Thyroid gland (tissue), 4 donors: ENCODE measurements at places on chromosomes 3 and 15. TPM values are rescaled to one million over a fixed set of nuclear protein-coding genes. Genes with fewer than 3 reads are reported as not detected.

GRCh38 chr15:51499379-51499976 is 123.1 kb downstream of the DMXL2 start:
- H3K27ac ChIP-seq = no peak overlapping the region
- H3K36me3 ChIP-seq = no peaks in the 10 kb centered on the region

DNA sequence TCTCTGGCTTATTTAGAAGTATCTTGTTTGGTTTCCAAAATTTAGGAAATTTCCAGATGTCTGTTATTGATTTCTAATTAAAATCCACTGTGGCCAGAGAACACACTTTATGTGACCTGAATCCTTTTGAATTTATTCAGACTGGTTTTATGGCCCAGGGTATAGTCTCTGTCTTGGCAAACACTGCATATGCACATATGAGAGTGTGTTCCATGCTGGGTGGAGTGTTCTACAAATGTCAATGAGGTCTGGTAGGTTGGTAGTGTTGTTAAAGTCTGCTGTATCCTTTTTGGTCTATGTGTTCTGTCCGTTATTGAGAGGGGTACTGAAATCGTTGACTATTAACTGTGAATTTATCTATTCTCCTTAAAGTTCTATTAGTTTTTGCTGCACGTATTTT is 30.2 kb downstream of the PGPEP1L start:
- H3K4me1 ChIP-seq = peaks cover 8% of the 10 kb centered on the region
- no peaks in the 10 kb centered on the region for H3K36me3 ChIP-seq
- no peak overlapping the region for H3K27ac ChIP-seq
- no peaks in the 10 kb centered on the region for H3K27me3 ChIP-seq
- no peak overlapping the region for H3K4me3 ChIP-seq

Gene KBTBD13
- total RNA-seq = not detected

GRCh38 chr3:57729334-57730045 is 26.6 kb upstream of the SLMAP start:
- H3K27me3 ChIP-seq = no peaks in the 10 kb centered on the region
- no peak overlapping the region for H3K27ac ChIP-seq
- DNase-seq = no peak
- no peaks in the 10 kb centered on the region for H3K36me3 ChIP-seq
- H3K4me3 ChIP-seq = no peak overlapping the region
- H3K4me1 ChIP-seq = peaks cover 5% of the 10 kb centered on the region

DNA sequence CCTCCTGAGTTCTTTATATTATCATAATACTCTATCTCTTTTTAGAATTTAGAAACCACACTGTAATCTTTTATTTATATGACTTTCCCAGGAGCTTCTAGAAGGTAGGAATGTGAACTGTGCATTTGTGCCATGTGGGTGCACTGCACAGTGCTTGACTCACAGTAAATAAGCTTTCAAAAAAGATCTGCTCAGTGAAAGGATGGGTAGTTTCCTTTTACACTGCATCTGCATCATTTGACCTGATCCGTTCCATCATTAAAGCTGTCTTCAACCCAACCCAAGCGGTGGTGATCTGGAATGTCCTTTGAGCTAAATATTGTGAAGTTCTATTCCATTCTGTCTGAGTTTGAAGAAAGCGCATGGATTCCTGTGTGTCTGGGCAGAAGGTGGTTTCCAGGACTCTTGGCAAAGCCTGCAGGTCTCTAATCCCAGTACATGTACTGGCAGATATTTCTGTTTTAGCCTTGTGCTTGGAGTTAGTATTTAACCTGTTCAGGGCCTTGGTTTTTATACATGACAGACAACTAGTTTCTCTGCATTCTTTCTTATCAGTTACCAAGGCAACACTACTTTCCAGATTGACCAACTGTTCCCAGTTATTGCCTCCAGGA is 96.7 kb downstream of the DHX30 start:
- no peak overlapping the region for H3K4me3 ChIP-seq
- no peaks in the 10 kb centered on the region for H3K36me3 ChIP-seq
- no peak for DNase-seq
- no peaks in the 10 kb centered on the region for H3K4me1 ChIP-seq
- no peaks in the 10 kb centered on the region for H3K27me3 ChIP-seq

DNA sequence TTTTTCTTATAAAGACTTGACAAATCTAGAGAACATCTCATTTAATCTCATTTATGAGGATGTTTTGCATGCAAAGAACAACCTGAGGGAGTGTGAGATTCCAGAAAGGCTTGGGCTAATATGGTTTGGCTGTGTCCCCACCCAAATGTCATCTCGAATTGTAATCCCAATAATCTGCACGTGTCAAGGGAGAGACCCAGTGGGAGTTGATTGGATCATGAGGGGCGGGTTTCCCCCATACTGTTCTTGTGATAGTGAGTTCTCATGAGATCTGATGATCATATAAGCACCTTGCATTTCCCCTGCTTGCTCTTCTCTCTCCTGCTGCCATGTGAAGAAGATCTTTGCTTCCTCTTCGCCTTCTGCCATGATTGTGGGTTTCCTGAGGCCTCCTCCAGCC is 103.0 kb downstream of the ZNF385D start:
- DNase-seq = no peak
- no peaks in the 10 kb centered on the region for H3K27me3 ChIP-seq
- H3K4me1 ChIP-seq = no peaks in the 10 kb centered on the region

- H3K4me1 ChIP-seq = peaks cover 38% of the 10 kb centered on the region
- H3K36me3 ChIP-seq = no peaks in the 10 kb centered on the region
- H3K4me3 ChIP-seq = no peak overlapping the region
- H3K27me3 ChIP-seq = no peaks in the 10 kb centered on the region
- DNase-seq = peak; percentile 60
Observed at GRCh38 chr3:160810362-160811236, 54.6 kb downstream of the PPM1L start.

Gene RTP3
- not detected for total RNA-seq

DNA sequence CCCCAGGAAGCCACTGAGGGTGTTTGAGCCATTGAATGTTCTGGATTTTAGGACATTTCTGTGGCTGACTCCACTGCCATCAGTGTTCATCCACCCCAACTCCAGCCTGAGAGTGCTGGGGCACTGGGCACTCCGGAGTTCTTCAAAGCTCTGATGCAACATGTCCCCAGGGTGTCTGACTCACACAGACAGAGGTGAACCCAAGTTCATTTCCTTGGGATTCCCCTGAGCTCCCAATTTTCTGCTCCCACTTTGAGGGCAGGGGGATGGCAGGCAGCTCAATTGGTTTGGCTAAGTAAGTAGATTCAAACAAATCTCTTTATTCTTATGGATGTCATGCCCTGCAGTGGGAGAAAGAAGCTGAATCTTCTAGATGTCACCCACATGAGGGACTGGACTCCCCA is 2.2 kb downstream of the STRA6 start:
- H3K4me3 ChIP-seq = no peak overlapping the region
- H3K27me3 ChIP-seq = no peaks in the 10 kb centered on the region
- peak overlapping the region; percentile 26 for H3K27ac ChIP-seq
- peak; percentile 26 for DNase-seq
- peaks cover 5% of the 10 kb centered on the region for H3K4me1 ChIP-seq

Gene NR2C2
- total RNA-seq = 55.1 TPM

DNA sequence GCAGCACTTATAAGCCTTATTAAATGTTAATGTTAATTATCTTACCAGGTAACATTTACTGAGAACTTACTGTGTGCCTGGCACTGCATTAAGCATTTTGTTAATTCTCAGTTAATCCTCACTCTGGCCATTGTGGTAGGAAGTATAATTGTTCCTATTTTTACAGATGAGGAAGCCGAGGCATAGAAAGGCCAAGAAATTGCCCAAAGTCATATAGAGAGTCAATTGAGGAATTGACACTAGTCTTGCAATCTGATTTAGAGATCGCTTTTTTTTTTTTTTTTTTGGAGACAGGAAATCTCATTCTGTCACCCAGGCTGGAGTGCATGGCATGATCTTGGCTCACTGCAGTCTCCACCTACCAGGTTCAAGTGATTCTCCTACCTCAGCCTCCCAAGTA is 132.6 kb upstream of the PROK2 start:
- no peaks in the 10 kb centered on the region for H3K4me1 ChIP-seq
- DNase-seq = no peak
- H3K27me3 ChIP-seq = no peaks in the 10 kb centered on the region

Gene ZNF35
- 19.2 TPM for total RNA-seq

- H3K4me3 ChIP-seq = no peak overlapping the region
- no peak for DNase-seq
- H3K36me3 ChIP-seq = no peaks in the 10 kb centered on the region
Observed at GRCh38 chr3:173267716-173268115, 126.7 kb upstream of the SPATA16 start.

GRCh38 chr15:88013111-88013510 is 243.4 kb downstream of the NTRK3 start:
- no peaks in the 10 kb centered on the region for H3K27me3 ChIP-seq
- DNase-seq = no peak
- no peaks in the 10 kb centered on the region for H3K36me3 ChIP-seq
- no peaks in the 10 kb centered on the region for H3K4me1 ChIP-seq
- no peak overlapping the region for H3K4me3 ChIP-seq

DNA sequence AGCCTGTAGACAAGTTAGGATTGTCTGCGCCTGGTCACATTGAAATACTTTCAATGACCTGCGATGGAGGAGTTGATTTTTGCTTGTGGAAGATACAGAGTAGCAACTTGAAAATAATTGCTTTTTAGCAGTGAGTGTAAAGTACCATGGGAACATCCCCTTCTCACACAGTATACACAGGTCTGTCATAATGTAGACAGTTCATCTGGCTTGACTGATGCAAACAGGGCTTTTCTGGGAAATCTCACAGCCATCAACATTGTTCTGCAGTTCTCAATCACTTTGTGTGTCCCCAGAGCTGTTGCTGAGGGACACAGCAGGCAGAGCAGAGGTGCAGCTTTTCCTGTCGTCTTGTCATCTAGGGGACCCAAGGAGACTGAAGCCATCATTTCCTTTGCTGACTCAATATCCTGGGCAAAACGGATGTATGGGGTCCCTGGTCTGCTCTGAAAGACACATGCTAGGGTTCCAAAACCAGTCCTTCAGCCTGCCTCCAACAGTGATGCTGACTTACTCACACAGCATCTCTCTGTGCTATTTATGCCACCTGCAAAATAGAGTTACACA is 5.3 kb upstream of the REC114 start:
- no peak overlapping the region for H3K27ac ChIP-seq
- H3K36me3 ChIP-seq = no peaks in the 10 kb centered on the region
- no peak overlapping the region for H3K4me3 ChIP-seq
- no peak for DNase-seq
- no peaks in the 10 kb centered on the region for H3K4me1 ChIP-seq
- H3K27me3 ChIP-seq = no peaks in the 10 kb centered on the region

Gene CATSPER2
- total RNA-seq = 6.7 TPM

DNA sequence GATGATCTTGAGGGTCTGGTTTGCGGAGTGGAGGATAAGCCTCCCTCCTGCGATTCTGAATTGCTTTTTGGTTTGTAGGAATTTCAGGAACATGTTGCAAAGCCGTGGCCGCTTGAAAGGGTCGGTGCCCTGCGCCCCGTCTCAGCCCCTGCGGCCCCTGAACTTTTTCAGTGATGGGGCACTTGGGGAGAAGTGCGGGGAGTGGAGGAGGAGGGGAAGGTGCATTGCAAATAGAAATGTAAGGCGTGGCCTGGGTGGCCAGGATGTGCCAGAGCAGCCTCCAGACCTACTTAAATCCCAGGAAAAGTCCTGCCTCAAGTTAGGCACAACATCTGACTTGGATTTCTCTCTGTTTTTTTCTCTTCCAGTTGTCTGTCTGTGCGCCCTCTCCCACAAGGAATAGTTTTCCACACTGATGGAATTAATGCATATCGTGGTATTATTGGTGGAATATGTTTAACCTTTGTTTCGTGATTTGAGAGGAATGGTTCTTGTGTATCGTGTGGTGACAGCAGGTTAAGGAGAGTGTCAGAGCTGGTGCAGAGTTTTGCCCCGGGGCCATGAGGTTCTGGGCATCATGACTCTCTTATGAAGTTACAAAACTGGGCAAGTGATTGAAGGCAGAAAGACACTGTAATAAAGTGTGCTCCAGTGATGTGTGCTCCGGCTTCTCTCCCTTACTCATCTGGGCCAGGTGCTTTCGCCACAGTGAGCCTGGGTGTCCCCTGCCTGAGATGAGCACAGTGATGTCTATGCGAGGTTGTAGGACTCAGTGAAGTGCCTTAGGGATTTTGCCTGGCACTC is 153.8 kb downstream of the PGPEP1L start:
- peaks cover 80% of the 10 kb centered on the region for H3K4me1 ChIP-seq
- no peaks in the 10 kb centered on the region for H3K36me3 ChIP-seq
